Kidney capillary endothelial cell (primary cell): ENCODE measurements at places on chromosomes 3 and 15.

DNA sequence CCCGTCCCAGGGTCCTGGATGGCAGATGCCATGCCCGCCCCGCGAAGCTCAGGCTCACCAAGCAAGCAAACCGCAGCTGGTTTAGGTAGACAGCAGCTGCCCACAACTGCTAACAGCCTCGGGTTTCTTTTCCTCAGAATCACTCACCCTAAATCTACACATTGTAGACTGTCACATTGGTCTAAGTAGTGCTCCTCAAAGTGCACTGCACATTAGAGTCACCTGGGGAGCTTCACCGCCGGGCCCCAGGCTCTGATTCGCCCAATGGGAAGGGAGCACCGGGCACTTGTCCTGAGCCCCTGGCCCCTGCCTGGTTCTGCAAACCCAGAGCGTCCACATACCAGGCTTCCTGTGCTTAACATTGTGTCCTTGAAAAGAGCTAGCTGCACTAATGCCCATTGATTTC, 752 bp downstream of the OCA2 start:
- DNase-seq = no peak

DNA sequence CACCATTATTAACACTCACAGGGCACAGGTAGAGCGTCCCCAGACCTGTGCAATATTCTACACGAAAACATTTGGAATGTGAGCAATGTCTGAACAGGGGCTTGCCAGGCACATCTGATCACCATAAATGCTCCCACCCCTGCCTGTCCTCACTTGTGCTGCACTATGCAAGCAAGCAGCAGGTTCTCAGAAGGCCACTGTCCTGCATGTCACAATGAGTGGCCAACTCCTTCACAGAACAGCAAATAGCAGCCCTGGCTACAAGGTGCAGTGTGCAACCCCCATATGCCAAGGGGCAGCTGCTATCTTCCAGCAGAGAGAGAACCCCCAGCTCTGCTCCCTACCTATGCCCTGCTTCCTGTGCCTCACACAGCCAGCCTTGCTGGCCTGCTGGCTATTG, 32.6 kb downstream of the SEC22C start:
- no peak for DNase-seq

DNA sequence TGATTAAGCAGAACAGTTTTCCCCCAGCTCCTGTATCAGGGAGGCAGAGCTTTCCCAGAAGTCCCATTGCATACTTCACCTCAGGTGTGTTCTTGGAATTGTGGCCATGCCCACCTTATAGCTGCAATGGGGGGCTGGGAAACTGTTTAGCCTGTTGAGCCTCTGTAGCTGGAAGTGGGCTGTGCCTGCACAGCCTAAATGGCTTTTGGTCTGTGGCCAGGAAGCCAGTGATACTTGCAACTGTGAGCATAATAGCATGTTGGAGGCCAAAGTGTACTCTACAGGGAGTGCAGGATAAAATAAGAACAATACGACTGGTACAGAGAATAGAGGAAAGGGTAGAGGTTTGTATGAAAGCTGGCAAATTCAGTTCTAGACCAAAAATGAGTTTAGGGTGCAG, 248.5 kb downstream of the PTPRG start:
- DNase-seq = no peak

- no peak for DNase-seq
Measured at GRCh38 chr15:71182522-71182921, 67.3 kb downstream of the THSD4 start.
